HuH-7.5 (cell line): ENCODE measurements at places on chromosomes 3 and 15.
A peak's percentile ranks its signal among the peaks of the same experiment; 100 is the strongest.

GRCh38 chr3:43117257-43117656 lies 11.4 kb upstream of the POMGNT2 start:
- DNase-seq: no peak

- no peak for DNase-seq
Measured at GRCh38 chr15:22224241-22224671, 143.9 kb downstream of the OR4M2 start.

GRCh38 chr15:69675731-69676130 lies 223.1 kb downstream of the RPLP1 start:
- no peak for DNase-seq

GRCh38 chr15:38897551-38897950 lies 332.9 kb upstream of the RASGRP1 start:
- no peak for DNase-seq

DNA sequence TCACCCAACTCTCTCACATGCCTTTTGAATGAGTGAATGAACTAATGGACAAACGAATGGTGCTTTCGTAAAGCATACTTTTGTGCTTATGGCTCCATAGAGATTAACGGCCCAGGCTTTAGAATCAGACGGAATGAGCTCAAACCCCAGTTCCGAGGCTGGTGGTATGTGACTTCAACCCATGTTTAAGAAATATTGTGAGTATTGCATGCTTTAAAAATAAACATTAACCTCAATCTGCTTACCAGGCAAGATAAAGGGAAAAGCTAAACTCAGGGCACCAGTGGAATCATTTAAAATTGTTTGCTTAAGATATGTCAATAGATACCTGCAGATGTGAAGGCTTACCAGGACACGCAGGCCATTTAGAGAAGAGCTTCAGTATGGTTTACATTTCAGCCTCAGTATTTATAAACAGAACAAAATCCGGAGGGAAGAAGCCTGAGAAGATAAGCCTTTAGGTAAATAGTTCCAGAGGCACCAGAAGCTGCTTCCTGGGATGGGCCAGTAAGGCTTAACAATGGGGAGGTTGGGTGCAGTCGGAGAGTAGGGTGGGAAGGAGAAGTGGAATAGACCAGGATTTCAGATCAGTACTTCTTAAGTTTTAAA lies 186.4 kb downstream of the ADAMTS9 start:
- peak; percentile 40 for DNase-seq

GRCh38 chr3:73192036-73192738 lies 130.7 kb downstream of the EBLN2 start:
- DNase-seq: no peak

DNA sequence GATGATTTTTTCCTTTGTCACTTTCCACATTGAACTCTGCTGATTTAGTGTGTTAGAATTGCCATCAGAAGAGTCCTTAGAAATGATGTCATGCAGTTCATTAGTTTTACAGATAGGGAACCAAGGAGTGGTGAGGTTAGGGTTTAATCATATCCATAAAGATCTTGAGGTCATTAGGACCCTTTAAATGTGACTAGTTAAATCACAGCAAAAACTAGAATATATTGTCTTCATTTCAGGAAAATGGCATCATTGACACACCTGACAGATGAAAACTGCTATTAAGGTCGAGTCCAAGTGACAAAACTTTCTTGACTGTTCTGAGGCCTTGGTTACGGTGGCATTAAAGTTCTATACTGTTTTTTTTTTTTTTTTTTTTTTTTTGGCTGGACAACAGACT lies 50.5 kb downstream of the MBNL1 start:
- no peak for DNase-seq

- DNase-seq: no peak
Measured at GRCh38 chr3:98501270-98501669, 3.8 kb downstream of the OR5K2 start.

DNA sequence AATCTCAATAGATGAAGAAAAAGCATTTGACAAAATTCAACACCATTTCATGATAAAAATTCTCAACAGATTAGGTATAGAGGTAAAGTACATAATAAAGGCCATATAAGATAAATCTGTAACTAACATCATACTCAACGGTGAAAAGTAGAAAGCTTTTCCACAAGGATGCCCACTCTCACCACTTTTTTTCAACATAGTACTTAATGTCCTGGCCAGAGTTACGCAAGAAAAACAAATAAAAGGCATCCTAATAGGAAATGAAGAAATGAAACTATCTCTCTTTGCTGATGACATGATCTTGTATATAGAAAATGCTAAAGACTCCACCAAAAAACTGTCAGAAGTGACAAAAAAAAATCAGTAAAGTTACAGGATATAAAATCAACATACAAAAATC lies 33.0 kb downstream of the THBS1 start:
- no peak for DNase-seq

GRCh38 chr3:3366386-3366785 lies 186.9 kb upstream of the CRBN start:
- no peak for DNase-seq

DNA sequence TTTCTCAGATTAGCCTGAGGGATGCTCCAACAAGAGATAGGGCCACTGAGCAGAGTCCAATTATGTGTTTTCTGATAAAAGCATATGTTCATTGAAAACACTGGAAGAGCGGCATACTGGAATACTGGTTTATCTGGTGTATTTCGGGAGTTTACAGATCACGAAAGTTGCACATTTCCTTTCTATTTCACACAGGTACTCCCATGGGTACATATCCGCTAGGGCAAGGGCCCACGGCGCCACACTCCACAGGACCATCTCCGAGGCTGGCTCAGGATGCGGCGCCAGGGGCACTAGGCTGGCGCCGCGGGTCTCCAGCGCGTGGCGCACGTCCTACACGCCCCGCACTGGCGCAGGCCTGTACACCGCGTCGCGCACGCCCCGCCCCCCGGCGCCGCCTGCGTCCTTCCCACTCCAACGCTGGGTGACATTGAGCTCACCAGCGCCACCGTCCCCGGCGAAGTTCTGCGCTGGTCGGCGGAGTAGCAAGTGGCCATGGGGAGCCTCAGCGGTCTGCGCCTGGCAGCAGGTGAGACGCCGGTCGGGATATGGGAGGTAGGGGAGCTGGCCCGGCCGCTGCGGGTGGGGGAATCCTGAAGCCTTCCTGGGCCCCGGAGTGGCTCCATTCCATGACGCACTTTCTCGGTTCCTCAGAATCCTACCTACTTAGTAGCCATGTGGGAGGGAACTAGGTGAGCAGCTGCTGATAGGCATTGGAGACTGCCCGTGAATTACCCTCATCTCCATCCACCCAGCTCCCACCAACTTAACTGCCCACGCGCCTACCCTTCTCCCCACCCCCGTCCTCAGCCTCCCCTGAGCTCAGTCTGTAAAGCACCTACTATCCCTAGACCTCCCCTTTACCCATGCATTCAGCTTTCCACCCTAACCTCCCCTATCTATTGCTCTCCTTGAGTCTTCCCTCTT lies at the start of gene FAM162A:
FAM162A (plus strand) TSS at position 412 of the 927 bp plus-strand sequence; CDS start at position 496, 84 bp downstream.
- DNase-seq: peak; percentile 74

GRCh38 chr3:184203526-184203925 lies 17.5 kb downstream of the ABCF3 start:
- DNase-seq: no peak

GRCh38 chr3:130519754-130520153 lies 2.8 kb downstream of the COL6A6 start:
- DNase-seq: no peak

DNA sequence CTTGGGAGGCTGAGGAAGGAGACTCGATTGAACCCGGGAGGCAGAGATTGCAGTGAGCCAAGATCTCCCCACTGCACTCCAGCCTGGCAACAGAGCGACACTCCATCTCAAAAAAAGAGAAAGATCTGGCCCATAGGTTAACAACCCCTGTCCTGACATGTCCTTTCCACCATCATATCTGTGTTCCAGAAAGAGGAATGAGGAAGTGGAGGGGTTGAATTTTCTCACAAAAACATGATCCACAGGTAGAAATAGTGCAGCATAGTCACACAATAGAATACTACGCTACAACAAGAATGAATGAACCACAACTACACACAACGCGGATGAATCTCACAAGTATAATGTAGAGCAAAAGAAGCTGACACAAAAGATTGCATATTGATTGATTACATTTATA lies 4.7 kb upstream of the SLC51B start:
- DNase-seq: no peak

DNA sequence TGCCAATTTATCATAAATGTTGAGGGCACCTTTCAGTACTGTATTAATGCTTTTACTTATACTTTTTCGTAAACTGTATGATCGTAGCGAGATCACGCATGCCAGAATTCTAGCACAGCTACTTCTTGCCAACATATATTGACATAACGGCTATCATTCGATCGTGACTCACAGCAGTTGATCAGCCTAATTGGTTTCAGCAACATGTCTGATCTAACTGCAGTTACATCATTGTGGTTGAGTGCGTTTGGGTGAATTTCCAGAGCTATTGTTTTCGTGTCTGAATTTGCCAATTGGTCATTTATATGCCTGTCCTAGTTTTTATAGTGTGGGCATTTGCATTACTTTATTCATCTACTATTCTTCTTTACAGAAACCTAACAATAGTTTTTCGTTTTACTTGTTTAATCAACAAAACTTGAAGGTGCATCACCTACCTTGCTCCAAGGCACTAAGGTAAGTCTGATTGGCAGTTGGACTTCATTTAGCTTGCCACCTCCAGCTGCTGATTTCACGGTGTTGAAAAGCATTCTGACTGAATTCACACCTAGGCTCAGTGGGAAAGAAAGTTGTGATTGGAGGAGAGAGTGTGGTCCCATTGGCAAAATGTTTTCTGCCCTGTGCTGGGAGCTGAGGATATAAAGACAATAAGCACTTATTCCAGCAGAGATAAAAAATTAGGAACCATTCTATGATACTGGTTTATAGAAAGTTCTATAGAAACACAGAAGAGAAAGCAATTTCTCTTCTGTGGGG lies 120.9 kb upstream of the RGMA start:
- DNase-seq: no peak

- DNase-seq: no peak
Measured at GRCh38 chr15:80530737-80531365, 126.7 kb downstream of the ARNT2 start.

- no peak for DNase-seq
Measured at GRCh38 chr3:27568393-27568792, 84.2 kb upstream of the SLC4A7 start.

DNA sequence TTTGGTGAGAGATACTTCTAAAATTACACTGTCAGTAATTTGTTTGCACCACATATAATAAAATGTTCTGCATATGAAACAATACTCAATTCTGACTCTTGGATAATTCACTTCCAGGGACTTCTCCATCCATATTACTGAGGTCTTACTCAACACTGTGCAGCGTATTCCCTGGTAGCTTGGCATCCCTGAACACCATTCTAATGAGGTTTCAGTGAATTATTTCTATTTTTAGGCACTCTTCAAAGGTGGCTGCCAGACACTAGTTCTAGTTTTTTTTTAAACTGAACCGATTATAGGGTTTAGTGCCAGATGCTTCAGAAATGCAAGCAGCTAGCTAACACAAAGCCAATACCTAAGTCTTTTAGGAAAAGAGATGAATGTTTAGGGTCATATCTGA lies 283.3 kb downstream of the FEZF2 start:
- DNase-seq: no peak

GRCh38 chr3:178597371-178597770 lies 61.1 kb downstream of the KCNMB2 start:
- DNase-seq: no peak

DNA sequence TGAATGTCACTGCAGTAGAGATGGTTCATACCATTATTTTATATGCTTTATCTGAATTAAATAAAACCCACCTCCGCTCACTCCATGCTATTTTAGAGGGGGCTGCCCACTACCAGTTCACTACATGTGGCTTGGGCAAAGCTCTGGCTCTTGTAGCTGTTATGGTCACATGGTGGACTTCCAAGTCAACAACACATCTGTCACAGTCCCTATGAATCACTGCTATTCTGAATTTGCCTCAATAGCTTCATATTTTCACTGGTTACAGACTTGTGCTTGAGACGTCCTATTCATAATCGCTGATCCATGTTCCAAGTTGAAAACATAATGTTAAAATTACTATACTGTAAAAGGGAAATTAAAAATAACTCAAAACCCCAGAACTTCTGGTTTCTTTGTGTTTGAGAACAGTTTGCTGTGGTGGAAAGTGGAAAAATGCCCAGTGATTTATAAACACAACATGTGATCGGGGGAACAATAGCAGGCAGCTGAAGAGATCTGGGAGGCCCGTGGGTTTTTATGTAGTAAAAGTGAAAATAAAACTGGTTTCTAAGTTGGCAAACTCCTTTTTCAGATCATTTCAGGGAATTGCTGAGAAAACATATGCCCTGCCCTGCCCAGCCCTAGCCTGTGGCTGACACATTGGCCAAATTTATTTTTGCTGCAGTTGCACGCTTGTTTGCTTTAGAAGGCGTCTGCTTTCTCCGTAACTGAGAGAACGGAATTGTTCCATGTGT lies 128.8 kb upstream of the PRR23C start:
- no peak for DNase-seq

- DNase-seq: no peak
Measured at GRCh38 chr3:182626484-182627467, 166.5 kb upstream of the ATP11B start.

DNA sequence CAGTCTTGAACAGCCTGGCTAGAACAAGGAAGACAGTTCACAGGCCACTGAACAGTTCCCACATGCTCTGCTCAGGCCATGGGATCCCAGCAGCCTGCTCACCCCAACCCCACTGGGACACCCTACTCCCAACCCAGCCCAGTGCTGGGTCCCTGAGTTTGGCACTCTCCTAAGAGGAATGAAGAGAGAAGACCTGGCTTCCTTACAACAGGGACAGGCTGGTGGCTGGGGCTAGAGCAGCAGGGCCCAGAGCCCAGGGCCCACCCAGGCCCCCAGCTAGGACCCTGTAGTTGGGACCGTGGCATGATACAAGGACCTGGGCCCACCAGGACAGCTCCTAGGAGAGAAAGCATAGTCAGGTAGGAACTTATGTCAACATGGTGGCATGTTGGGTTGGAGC lies 43.4 kb downstream of the SEMA3G start:
- DNase-seq: no peak

GRCh38 chr3:108966773-108967172 lies 13.1 kb upstream of the GUCA1C start:
- no peak for DNase-seq

DNA sequence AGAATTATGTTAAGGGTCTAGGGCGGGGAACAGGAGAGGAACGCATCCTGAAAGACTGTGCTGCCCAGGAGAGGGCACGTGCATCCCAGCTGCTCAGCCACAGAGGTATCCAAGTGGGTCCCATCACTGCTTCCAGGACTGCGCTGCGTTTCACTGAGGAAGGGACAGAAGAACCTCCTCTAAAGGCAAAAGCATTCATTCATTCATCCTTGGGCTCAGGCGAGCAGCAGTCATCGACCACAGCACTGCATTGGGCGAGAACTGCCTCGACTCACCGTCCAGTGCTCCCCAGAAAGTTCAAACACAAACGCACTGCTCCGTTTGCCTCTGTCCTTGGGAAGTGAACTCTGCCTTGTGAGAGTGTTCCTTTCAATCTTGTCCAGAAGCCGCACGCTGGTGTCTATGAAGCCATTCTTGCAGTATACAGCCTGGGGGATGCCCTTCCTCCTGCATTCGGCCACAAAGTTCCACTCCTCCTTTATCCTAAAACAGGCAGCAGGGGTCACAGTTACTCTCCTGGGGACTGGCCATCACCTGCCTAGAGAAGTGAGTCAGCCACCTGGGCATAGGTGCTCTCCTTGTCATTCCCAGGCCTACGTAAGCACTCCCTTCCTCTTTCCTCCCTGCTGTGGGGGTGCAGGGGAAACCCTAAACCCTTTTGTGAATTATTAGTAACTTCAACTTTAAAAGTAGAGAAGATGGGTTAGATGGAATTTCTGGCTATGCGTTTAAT lies 21.2 kb downstream of the LRRC2 start:
- DNase-seq: no peak

- DNase-seq: no peak
Measured at GRCh38 chr3:141143517-141143916, 88.1 kb upstream of the PXYLP1 start.
